ENCODE measurements at places on chromosomes 6 and 20.

DNA sequence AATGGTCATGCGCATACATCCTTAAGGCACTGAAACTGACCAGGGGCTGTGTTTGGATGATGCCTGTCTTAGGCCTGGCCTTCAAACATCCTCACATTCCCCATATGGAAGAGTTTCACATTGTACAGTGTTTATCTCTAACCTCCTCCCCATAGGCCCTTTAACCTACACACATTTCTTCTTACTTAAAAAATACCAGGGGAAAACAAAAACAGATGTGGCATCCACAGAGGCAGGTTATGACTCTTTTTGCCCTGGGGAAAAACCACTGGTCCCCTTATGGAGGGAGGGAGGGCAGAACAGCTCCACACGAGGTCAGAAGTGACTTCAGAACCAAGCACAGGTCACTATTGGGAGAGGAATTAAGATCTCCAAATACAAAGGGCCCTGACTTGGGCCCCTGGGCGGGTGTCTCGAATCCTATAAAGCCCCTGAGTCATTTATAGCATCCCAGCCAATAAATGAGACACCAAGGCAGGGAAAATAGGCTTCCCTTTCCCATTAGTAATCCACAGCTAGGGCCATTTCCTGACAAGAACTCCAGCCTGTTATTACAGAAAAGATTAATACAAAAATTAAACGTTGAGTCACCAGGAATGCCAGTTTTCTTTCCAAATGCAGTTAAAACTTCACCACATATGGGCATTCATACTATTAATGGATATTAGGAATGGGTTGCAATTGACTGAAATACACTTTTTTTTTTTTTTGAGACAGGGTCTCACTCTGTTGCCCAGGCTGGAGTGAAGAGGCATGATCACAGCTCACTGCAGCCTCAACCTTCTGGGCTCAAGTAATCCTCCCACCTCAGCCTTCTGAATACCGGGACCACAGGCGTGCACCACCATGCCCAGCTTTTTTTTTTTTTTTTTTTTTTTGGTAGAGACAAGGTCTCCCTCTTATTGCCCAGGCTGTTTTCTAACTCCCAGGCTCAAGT is 107.2 kb downstream of the ATP9A start:
- no peak for DNase-seq

DNA sequence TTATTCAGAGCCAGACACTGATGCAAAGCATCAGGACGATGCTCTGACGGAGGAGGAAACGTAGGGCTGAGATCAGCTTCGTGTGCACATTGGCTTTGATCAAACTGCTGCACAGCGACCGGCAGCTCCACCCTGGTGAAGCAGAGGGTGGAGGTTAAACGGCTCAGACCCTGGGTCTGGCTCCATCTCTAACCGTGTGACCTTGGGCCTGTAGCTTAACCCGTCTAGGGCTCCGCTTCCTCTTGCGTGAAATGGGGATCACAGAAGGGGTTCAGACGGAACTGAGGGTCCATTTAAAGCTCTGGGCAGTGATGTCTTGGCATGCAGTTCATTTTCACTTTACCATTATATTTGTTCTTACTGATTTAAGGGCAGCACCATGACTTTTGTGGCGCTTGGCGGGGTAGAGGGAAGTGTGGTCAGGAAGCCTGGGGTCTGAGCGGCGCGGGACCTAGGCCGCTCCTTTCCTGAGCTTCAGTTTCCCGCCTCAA is 644 bp downstream of the RBL1 start:
- no peak for DNase-seq

DNA sequence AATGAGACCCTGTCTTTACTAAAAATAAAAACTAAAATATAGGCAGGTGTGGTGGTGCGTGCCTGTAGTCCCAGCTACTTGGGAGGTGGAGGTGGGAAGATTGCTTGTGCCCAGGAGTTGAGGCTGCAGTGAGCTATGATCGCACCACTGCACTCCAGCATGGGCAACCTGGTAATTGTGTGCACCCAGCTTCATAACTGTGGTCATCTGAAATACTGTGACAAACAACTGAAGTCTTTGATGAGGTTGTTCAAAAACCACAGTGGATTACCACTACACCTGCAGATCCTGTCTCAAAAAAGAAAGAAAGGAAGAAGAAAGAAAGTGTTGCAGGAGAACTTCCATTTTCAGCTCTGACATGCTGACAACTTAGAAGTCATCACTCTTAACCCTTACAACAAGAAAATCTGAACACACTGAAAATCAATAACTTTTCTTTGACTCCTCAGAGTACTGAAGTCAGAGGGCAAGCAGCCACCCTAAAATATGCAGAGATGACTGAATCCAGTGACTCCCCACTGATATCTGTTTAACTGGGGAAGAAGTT is 13.8 kb upstream of the ZBP1 start:
- no peak for DNase-seq

DNA sequence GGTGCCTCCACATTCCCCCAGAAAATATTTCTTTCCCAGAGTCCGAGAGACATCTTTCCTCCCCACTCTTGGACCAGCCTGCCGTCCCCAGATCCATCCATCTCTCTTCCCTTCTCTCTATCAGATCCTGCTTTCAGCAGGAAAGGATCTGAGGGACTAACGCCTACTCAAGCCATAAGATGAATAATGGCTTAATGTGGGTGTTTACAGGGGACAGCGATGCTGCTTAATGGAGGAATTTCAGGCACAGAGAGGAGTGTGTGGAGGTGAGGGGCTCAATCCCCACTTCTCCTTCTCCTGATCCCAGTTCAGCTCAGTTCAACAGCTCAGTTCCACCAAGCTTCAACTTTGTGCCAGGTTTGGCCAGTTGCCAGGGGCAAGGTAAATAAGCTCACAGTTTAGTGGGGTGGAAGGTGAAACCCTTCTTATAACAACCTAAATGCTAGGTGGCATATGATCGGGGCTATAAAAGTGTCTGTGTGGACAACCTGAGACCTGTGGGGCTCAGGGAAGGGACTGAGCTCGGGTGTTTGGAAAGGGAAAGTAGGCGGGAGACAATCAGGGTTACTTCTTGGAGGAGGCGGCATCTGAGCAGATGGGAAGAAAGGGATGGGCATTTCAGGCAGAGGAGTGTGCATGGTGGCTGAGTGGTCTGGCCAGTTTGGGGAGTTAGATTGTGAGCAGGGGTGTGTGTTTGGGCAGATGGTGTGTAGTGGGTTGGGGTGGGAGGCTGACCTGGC is 55.8 kb downstream of the CDH22 start:
- no peak for DNase-seq

GRCh38 chr20:47126709-47127108 is 229.8 kb downstream of the ZMYND8 start:
- no peak for DNase-seq

- DNase-seq, result no peak
Observed at GRCh38 chr6:3205913-3206312, 21.5 kb downstream of the TUBB2B start.

DNA sequence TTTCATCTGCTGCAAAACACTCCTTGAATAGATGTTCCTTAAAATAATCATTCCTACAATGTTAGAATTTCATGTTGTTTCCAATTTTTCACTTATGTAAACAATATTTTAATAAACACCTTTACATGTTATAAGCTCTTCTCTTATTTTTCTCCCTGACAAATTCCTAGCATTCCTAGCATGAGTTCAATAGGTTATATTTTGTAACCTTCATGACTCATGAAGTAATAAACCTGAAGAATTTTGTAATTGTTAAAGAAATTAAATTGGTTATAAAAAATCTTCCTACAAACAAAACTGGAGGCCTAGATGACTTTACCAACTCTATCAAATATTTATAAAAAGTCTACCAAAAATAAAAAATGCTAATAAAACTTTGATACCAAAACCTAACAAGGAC is 66.3 kb downstream of the NT5E start:
- DNase-seq, result no peak

- DNase-seq, result no peak
Observed at GRCh38 chr6:168555618-168556273, 114.8 kb downstream of the SMOC2 start.

DNA sequence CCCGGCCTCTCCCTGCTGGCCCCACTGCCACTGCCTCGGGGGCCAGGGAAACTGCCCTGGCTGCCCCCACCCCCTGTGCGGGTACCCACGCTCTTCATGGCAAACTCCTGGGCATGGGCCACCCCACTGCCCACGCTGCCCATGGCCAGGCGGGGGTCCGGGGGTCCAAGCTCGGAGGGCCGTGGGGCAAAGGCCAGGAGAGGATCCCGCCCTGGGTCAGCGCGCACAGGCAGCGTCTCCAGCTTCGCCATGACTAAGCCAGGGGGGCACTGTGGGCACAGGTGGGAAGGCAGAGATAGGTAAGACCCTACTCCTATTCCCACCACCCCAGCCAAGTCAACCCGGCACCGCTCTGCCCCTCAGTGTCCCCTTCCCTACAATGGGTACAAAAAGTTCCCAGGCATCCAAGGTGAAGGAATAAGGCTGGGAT is 6.4 kb downstream of the LZTS3 start:
- DNase-seq, result no peak

DNA sequence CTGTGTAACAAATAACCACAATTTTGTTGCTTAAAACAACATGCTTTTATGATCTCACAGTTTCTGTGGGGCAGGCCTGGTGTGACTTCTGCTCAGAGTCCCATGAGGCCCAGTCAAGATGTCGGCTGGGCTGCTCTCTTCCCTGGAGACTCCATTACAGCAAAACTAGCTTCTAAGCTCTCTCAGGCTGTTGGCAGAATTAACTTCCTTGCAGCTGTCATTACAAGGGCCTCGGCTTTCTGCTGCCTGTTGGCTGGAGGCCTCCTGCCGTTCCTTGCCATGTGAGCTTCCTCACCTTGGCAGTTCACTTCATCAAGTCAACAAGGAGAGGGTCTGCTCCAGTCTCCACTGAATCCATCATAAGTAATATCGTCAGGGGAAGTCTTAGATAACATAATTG is 659.2 kb downstream of the PRKN start:
- no peak for DNase-seq

DNA sequence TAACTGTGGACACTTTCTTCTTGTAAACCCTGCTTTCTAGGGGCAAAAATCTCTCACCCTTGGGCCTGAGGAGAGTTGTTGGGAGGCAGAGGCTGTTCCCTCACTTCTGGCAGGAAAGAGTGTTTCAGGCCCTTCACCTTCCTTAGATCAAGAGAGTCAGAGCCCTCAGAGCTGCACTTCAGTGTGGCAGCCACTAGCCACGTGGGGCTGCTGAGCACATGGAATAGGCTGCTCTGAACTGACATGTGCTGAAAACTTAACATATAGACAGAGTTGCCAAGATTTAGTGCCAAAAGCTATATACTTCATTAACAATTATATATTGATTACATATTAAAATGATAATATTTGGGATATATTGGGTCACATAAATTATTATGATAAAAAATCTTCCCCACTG is 4.4 kb upstream of the LMBRD1 start:
- DNase-seq, result no peak

- DNase-seq, result peak; percentile 84
Observed at GRCh38 chr6:39724787-39725631, at the start of gene KIF6. TSS of gene KIF6 (minus strand) at chr6:39725408. CDS start at chr6:39725310, 98 bp downstream.

DNA sequence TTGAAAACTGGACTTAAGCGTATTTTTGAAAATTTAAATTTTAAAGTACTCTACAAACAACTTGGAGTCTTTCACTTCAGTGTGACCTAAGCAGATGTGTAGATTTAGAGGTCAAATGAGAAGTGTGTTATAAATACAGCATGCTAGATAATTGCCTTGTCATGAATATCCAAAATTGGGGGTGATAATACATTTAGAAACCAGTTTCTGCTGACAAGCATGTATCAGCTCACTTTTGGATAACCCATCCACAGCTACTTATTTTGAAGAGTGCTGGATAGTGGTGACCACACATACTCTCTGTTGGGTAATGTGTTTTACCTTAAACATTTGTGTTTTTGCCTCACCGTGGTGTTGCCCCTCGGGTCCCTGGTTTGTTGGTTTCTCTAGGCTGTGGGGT is 14.9 kb downstream of the RREB1 start:
- DNase-seq, result no peak

DNA sequence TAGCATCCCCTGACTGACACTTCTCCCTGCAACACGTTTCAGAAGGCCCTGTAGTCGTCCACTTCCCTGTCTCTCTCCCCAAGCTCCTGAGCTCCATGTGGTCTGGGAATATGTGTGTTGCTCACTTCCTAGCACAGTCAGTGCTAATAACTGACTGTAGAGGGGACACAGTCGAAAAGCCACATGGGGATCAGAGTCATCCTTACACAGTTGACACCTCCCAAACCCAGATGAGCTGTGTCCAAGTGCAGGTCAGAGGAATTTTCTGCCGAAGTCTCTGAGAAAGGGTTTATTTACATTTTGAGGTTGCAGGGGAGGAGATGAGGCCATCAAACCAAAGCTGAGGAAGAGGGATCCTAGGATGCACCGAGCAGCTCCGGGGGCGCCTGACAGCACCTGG is 3.5 kb upstream of the ADAM33 start:
- no peak for DNase-seq

- no peak for DNase-seq
Observed at GRCh38 chr20:49729780-49730179, 16.1 kb upstream of the B4GALT5 start.

DNA sequence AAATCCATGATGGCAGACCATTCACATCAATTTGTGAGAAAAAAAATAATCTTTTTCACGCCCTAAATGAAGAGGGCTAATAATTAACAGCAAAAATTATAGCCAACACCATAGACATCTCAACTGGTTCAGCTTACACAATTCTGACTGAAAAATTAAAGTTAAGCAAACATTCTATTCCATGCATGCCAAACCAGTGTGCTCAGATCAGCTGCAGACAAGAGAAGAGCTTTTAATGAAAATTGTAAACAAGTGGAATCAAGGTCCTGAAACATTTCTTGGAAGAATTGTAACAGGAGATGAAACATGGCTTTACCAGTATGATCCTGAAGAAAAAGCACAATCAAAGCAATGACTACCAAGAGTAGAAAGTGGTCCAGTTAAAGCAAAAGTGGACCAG is 710.4 kb downstream of the EPHA7 start:
- DNase-seq, result no peak

DNA sequence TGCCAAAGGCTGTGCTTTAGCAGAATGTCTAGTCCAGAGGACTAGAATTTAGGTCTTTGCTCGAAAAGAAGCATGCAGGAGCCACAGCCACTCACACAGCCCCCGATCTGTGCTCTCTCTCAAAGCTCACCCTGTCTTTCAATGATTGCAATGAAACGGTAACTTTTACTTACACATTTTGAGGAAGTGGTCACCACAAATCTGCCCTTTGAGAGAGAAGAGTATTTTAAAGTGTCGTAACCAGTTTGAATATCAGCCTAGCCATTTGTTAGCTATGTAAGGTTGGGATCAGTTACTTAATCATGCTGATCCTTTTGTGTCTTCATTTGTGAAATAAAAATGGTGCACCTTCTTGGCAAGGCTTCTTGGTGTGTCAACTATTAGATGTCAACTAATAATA is 209.0 kb downstream of the TFAP2A start:
- DNase-seq, result no peak

GRCh38 chr6:90249034-90249433 is 47.6 kb downstream of the BACH2 start:
- DNase-seq, result no peak

DNA sequence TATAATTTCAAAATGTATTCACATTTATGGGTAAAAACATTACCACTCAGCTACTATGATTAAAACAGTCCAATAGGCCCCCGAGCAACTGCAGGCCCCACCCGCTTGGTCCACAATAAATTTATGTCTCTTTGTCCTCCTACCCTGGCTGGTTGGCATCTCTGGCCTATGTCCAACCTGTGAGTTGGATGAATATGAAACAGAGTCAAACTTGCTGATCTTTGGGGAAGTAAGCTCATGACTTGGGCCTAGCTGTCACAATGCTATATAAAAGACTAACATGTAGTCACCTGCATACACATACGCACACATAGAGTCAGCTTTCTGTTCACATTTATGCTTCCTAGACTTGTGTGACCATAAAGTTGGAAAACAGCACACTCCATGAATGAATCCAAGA is 20.5 kb downstream of the MAP7 start:
- DNase-seq, result no peak

Measured in substantia nigra (tissue), 51 donors.